DMS153 (cell line): ENCODE measurements at places on chromosomes 12 and 14.

DNA sequence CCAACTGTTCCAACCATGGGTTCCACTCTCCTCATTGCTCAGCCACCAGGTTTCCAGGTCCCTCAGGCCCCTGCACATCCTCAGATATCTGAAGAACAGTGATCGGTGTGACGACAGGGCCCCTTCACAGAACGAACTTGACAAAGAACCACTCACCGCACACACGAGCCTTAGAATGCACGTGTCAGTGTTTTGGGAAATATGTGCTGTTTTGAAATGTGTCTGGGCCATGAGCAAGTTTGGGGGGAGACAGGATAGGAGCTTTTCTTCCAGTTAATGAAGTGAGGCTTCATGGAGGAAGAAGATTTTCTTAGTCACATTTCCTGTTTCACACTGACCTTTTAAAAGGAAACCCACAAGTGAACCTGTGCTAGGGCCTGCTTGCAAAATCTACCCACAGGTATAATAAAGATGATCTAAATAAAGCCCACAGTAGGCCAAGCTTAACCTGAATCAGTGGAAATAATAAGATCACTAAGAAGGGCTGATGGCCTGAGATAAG, 58.6 kb downstream of the ZFP36L1 start:
- DNase-seq = no peak

DNA sequence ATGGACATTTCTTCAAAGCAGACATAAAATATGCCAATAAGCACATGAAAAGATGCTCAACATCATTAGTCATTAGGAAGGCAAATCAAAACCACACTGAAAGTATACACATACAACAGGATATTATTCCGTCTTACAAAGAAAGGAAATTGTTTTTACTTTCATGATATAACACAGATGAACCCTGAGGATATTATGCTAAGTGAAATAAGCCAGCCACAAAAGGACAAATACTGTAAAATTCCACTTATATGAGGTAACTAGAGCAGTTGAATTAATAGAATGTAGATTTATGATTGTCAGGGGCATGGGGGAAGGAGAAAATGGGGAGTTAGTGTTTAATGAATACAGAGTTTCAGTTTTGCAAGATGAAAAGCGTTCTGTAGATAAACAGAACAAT, 4.2 kb downstream of the ACYP1 start:
- DNase-seq = no peak

DNA sequence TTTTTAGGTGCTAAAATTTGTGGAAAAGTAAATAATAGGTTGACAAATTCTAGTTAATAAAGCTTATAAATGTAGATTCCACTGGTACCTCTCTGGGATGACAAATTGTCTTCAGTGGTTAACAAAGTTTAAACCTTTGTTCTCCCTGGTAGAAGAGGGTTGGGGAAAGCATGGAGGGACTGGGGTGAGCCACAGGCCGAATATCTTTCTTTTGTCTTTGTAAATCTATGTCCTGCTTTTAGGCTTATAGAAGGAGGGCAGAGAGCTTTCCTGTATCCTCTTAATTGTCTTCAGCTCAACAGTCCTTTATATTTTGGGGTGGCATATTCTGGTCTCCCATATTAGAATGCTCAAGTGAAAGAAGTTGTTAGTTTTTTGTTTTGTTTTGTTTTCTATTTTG, 142.2 kb upstream of the CNOT2 start:
- DNase-seq = no peak

GRCh38 chr14:100640471-100641273, 53.5 kb upstream of the BEGAIN start:
- no peak for DNase-seq

GRCh38 chr12:91074851-91075250, 17.0 kb upstream of the KERA start:
- peak; percentile 41 for DNase-seq

- DNase-seq = no peak
Observed at GRCh38 chr12:130953771-130954543, at the start of gene ADGRD1. Gene ADGRD1, plus strand, starts transcription at chr12:130953907. Its CDS starts 559 bp downstream, at chr12:130954466.

GRCh38 chr14:97074856-97075255, 277.7 kb downstream of the VRK1 start:
- DNase-seq = no peak

DNA sequence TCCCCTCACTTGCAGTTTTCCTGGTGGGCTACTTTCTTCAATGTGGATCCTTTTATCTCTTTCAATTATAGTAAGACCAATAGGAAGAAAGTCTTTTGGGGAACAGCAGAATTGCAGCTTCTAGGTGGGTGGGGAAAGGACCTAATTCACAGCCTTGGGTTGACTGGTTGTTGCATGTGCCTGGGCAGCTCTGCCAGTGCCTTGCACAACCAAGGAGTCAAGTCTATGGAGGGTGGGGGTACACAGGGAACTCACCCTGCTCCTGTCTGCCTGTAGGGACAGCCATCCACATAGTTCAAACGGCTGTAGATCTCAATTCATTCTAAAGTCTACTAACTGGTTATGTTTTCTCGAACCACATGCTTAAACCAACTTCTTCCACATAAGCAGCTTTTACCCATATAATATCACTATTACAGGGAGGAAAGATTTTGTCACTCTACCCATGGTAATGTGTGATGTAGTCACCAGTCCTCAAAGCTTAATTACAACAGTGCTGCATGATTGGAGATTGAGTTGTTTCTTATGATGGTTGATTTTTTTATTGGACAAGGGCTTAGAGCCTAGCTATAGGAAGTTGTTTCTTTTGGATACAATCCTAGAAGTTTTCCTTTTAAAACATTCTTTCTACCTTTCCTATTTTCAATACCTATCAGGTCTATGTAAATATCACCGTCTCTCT, 117.7 kb upstream of the FRMD6 start:
- DNase-seq = no peak

GRCh38 chr14:69363964-69364363, 34.1 kb downstream of the ERH start:
- DNase-seq = no peak
